HT1080 (cell line): ENCODE measurements at places on chromosomes 11 and 22. TPM values are rescaled to one million over a fixed set of nuclear protein-coding genes. Genes with fewer than 3 reads are reported as not detected.

- no peak for DNase-seq
These were observed 12.9 kb downstream of the KIAA0930 start for GRCh38 chr22:45227645-45228400.

DNA sequence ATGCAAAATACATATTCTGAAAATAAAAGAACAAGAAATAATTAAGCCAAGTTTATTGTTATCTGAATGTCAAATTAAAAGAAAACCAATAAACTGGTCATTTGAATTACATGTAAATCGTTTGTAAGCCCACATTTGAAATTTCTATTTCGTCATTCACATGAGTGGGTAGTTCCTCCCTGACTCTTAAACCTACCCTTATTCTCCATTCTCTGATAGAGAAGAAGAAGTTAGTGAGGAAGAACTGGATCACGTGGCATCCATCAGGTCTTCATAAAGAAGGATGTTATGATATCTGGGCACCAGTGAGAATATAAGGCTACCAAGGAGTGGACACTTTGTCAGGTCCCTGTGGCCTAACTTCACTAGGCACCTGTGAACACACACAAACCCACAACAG, 328.1 kb downstream of the OPCML start:
- DNase-seq = no peak

The ZNRF3 gene
- total RNA-seq = 7.1 and 9.1 TPM in 2 replicates

GRCh38 chr11:102521121-102521520, 9.4 kb downstream of the MMP7 start:
- no peak for DNase-seq

DNA sequence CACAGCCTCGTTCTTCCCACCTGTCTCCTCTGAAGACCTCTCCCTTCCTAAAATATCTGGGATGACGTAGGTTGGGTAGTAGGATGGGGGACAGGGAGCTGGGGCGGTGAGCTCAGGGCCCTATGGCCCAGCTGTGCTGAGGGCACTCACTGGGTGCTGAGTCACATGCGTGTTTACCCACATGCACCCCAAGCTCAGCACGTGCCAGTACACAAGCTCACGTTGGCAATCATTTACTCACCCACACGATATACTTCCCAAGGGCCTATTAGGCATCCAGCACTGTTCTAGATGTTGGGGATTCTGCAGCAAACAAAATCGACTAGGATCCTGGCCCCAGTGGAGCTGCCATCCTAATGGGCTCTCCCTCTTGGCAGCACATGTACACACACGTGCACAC, 28.7 kb downstream of the ARAP1 start:
- no peak for DNase-seq

The DDI1 gene
- not detected in 2 replicates for total RNA-seq
